SIG-M5 (cell line): ENCODE measurements at places on chromosomes 5 and 9.

DNA sequence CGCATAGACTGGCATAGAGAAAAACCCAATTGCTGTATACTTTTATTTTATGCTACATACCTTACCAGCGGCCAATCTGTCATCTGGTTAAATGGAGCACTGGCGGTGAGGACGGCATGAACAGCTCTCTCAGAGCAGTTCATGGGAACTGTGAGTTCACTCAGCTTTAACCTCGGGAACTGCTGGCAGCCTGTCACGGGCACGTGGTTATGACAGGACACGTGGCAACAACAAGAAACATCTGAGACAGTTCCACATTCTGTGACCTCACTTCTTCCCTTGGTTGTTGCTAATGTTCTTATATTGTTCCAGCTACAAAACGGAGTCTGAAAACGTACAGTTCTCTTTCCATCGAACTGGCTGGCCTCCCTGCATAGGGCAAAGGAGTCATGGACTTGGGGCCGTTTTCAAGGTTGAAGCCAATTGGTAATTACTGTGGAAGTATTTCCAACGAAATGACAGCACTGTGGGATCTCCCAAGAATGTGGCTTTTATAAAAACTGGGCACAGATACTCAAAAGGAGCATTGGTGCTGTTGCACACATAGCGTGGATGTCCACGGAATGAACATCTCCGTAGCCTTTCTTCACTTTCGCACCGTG lies 246.3 kb upstream of the DAP start:
- DNase-seq = no peak

DNA sequence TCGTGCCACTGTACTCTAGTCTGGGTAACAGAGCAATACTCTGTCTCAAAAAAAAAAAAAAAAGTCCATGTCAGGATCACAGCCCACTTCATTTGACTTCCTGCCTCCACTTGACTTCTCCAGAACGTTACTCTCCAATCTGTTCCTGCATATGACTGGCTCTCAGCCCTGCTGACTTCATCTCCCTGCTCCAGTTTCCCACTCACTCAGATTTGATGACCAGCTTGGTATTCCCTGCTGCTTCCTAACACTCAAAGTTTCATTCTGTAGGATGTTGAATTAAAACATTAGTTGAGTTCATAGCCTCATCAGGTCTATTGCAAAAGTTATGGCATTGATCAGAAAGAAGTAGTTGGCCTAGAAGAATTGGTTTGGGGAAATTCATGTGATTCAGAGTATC lies 52.3 kb downstream of the UGCG start:
- DNase-seq = no peak

GRCh38 chr5:102529447-102529846 lies 30.6 kb upstream of the SLCO6A1 start:
- DNase-seq = no peak

GRCh38 chr5:138709202-138709601 lies 44.0 kb upstream of the CTNNA1 start:
- DNase-seq = no peak

DNA sequence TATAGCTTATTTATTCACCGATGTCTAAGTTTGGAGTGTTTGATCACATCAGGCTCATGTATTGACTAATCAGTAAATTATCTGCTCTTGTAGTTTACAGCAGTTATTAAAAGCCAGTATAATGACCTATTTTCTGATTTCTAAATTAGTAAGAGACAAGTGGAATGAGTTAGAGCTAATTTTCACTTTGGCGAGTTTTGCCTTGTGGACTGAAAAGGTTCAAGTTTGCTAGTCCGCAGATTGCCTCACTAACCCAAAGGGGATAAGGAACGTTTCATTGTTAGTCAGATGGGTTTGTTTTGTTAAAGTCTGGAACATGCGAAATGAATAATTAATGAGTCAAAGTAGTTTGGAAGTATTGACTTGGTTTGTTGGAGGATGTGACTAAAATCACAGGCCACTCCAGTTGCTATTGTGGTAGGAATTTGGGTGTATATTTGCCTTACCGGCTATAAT lies 40.1 kb downstream of the SMARCA2 start:
- DNase-seq = no peak

DNA sequence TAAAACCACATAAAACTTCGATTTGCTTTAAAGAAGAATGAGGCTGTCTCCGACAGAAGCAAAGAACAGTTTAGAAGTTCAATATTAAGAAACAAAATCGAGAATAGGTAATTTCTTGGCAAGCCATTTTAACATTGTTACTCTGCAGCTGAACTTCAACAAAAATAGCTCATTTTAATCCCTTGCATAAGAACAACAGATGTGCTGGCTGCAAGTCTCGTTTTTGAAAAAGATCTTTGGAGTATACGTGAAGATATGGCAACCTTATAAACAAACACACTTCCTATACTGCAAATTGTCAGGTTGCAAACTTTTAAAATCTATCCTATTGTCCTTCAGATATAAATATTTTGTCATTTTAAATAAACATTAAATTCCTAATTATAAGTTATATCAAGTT lies 71.5 kb downstream of the FBN2 start:
- DNase-seq = no peak

DNA sequence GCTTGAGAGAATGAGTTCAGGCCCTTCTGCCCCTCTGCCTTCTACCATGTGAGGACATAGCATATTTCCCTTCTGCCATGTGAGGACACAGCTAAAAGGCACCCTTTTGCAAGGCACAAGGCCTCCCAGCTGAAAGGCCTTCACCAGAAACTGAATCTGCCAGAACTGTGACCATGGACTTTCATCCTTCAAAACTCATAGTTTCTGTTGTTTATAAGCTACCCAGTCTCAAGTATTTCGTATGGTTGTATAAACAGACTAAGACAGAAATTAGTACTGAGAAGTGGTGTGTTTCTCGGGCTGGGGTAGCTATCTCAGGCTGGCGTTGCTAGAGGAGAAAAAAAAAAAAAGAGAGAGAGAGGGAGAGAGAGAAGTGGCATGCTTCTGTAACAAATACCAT lies 368.6 kb downstream of the DMRTA1 start:
- DNase-seq = no peak

DNA sequence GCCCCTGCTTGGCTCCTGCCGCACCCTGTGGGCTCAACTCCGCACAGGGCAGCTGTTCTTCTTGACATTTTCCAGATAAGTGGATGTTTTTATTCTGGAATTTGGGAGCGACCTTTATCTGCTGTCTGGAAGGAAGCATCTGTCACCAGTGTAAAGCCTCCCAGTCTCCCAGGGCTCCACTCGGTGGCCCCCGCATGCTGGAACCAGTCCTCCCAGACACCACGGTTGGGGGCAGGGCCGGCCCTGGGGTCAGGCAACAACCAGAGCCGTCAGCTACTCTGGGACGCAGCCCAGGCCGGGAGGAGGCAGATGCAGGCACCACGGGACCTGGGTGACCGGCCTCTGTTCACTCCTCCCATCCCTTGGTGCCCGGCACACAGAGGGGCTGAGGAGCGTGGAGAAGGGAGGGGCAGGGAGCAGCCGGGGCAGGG lies 92.8 kb upstream of the ADAMTS2 start:
- no peak for DNase-seq
